Stimulated activated CD4-positive, alpha-beta T cell treated with anti-CD3 and anti-CD28 coated beads, TNF-alpha, amount 100 ng/mL, for 1 hour (primary cell): ENCODE measurements at places on chromosomes 1 and 21.

DNA sequence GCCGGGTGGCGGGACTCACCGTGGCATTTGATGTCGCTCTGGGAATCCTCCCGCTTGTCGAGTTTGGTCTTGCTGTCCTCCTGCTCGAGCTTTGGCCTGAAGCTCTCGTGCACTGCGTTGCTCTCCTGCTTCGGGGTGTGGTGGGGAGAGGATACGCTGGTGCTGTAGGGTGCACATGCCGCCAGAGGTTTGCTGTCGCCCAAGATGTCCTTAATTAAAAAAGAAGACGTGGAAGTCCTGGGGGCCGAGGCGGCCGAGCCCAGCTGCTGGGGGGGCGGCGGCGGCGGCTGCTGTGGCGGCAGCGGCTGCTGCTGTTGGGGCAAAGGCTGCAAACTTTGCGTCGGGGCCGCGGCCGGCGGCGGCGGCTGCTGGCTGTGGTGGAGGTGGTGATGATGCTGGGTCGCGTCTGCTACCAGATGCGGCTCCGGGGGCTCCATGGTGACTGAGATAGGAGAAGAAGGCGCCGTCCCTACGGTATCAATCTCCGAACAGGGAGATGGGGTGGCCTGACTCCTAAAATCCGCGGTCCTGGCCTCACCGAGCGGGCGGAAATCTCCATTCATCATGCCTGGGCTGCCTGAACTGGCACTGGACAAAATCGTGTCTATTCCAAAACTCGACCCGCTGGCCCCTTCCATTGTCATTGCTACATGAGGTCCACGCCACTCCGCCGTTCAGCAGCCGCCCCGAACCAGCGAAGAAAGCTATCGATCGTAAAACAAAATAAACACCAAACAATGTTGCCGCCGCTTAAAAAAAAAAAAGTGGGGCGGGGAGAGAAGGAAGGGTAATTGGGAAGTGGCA is at the start of gene BARHL2:
BARHL2 (minus strand) TSS at position 751 of the 804 bp plus-strand sequence; CDS start at position 644, 107 bp downstream.
- no peak for DNase-seq

DNA sequence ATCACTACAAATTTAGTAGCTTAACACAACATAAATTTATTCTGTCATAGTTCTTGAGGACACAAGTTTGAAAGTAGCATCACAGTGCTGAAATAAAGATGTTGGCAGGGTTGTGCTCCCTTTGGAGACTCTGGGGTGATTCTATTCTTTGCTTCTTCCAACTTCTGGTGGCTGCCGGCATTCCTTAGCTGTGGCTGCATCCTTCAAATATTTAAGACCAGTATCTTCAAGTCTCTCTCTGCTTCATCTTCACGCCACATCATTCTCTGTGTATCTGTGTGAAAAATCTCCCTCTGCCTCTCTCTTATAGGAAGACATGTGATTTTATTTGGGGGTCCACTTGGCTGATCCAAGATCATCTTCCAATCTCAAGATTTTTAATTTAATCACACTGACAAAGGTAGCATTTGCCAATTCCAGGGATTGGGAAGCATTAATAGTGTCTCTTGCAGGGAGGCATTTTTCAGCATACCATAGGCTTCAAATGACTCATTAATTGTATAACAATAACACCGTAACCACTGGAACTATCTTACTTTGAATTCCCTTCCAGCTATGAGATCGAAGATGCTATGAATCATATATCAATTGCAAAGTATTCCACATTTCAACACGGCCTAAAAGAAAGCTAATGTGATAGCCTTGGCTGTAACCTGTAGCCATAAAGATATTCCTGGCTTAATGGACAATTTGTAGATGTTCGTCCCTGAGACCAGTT is 74.6 kb downstream of the DPT start:
- DNase-seq, result no peak

GRCh38 chr1:167882376-167882775 is 31.6 kb downstream of the ADCY10 start:
- DNase-seq, result no peak

DNA sequence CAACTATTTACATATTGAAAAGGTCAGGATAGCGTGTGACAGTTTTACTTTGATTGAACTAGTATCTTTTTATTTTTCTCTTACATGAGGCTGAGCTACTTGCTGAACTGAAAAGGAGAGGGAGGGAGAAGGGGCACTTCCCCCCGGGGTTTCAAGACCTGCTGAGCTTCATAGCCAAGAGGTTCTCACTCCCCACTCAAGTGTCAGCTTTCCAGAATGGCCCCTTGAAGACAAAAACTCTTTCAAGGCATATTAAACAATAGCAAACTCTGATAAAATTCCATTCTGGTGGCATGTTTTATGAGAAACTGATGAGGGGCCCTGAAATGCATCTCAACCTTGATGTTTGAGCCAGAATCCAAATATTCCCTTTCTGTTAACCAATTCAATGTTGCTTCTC is 143.0 kb downstream of the KAZN start:
- no peak for DNase-seq

- no peak for DNase-seq
Observed at GRCh38 chr1:56494306-56494705, 85.1 kb downstream of the PLPP3 start.

- DNase-seq, result peak; percentile 7
Observed at GRCh38 chr1:212950243-212951125, at the start of gene VASH2. Gene VASH2 (plus strand): TSS chr1:212950541. CDS start chr1:212951543, 1,002 bp downstream.

- DNase-seq, result no peak
Observed at GRCh38 chr1:183883623-183884022, 78.7 kb downstream of the RGL1 start.

DNA sequence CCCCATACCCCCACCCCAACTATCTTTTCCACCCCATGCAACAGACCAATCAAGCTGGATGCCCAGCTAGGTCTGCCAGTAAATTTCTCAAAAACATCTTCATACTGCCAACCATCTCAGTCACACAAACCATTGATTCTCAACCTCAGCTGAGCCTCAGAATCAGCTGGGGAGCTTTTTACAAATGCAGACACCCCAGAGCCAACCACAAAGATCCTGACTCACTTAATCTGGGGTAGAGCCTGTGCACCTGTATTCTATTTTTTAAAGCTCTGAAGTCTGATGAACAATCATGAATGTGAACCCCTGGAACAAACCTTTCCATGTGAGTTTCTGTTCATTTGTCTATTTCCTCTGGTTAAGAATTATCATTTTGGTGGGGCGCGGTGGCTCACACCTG is 66.0 kb downstream of the ZNF281 start:
- DNase-seq, result no peak

DNA sequence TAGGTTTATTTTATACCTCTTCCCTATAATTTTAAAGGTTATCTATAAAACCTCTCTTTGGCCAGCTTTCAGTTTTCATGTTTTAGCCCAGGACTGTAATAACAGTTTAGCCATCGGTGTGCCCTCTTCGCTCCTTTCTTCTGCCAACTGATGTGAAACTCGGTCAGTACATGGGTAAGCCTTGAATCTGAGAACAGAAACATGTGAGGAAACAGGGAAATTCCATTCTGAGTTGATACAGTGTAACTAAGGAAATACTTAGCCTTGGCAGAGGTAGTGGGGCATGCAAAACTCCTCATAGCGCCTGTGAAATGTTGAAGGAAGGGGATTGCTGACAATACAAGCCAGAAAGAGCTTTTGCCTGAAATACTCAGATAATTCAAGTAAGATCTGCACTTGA is 465.2 kb downstream of the NCAM2 start:
- DNase-seq, result no peak

DNA sequence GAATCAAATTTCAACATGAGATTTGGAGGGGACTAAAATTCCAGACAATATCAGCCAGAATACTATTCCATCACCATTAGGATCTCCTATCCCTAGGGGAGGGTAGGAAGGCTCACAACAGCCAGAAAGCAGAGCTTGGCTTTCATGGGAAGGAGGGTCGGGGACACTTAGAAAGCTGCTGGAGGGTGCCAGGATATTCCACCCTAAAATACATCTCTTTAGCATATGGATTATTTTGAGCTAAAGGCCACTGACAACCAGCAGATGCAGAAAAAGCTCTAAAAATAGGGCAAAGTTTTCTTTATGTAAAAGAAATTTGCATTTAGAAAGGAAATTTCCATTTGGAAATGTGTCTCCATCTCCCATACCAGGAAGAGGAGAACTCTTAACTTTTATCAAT is 54.3 kb upstream of the PCP4 start:
- no peak for DNase-seq

- no peak for DNase-seq
Observed at GRCh38 chr1:75600781-75601180, 10.1 kb downstream of the SLC44A5 start.

GRCh38 chr1:40404670-40405462 is 31.3 kb downstream of the SMAP2 start:
- no peak for DNase-seq

GRCh38 chr1:165397944-165398343 is 41.4 kb upstream of the LMX1A start:
- DNase-seq, result no peak

- peak; percentile 21 for DNase-seq
Observed at GRCh38 chr1:230972855-230973271, 5.8 kb downstream of the TTC13 start.

GRCh38 chr1:223707256-223708000 is 4.9 kb upstream of the CAPN2 start:
- no peak for DNase-seq

DNA sequence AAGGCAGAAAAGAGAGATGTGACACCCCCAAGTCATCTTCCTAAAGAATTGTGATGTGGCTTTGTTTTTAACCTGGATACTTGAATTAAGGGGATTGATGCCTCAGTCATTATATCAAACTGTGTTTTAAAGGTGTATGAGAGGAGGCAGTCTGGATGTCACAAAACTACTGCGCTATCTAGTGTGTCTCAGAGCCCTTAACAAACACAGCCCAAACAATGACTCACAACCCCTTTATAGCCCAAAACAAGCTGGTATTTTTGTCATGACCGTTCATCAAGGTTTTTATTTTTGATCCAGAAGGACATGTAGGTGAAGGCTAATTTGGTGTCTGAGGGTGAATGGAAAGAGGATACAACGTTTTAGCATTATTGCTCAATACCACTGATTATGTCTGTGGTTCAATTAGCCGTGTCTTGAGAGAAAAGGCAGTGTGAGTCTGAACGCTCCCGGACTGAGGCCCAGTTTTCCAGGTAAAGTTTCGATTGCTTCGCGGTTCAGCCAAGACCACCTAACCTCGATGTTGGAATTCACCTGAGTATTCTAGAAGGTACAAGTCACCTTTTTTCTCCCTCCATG is 71.6 kb downstream of the SGIP1 start:
- DNase-seq, result no peak

DNA sequence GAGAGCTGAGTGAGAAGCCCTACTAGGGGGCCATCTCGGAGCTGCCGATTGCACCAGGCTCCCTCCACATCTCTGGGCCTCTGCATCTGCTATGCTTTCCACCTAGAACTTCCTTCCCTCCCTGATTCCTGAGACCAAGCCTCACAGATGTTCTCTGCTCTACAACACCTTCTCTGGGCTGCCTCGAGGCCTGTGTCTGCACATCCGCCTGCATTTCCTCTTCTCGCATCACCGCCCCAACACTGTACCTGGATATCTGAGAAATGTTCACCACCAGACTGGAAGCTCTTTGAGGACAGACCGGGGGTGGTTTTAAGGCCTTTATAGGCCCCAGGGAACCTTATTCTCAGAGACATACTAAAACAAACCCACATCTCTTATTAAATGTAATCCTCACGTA is 20.7 kb downstream of the CTNNBIP1 start:
- no peak for DNase-seq

DNA sequence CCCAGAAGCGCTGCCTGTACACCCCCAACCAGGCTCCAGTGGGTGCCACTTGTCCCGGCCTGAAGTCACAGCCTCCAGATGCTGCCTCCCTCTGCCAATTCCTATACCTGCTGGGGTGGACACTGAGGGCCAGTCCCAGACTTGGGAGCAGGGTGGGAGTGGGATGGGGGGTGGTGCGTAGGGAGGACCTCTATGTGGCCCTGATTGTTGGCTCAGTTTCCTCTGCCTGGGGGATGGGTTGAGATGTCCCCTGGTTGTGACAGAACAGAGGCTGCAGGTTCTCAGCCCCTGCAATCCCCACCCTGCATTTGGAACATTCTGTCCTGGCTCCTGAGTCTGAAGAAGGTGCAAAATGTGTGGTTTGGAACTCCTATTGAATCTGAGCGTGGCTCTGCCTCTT is 27.2 kb downstream of the RAB7B start:
- no peak for DNase-seq

- no peak for DNase-seq
Observed at GRCh38 chr1:95085376-95085775, 12.6 kb upstream of the ALG14 start.

GRCh38 chr1:5682626-5683225 is 309.5 kb downstream of the NPHP4 start:
- DNase-seq, result no peak

DNA sequence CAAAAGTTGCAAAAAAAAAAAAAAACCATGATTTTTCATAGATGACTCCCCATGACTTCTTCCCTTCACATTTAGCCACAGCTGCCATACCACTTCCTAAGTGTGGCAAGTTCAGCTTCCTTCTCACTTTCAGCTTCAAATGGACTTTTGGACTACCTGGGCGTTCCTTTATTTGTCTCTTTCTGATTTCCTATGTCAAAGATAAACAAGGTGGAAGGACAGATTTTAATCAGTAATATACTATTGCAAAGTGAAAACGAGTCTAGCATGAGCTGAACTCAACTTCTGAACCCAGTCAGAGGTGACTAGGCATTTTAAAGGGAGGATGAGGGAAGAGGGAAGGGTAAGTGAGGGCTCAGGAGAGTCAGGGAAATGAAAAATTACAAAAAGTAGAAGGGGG is 14.4 kb upstream of the SCCPDH start:
- DNase-seq, result no peak

GRCh38 chr1:201456499-201457309 is 12.3 kb downstream of the PHLDA3 start:
- DNase-seq, result no peak

GRCh38 chr1:64537942-64538341 is 68.0 kb downstream of the CACHD1 start:
- no peak for DNase-seq

- DNase-seq, result no peak
Observed at GRCh38 chr1:30374400-30375070, 348.9 kb downstream of the MATN1 start.

DNA sequence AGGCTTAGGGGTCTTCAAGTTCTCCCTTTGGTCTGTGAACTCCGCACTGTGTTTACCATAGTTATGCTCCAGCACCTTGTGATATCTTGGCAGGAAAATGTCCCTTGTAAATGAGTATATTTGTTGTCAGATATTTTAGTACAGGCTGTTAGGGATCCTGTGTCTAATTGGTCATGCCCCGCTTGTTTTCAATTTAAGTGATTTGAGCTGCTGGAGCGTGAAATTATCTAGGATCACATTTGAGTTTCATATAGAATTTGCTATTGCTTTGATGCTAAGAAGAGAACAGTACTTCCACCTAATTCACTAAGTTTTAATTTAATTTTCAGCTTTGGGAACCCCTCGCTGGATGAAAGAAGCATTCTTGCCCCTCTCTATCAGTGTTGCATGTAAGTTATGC is 15.4 kb upstream of the TOR3A start:
- no peak for DNase-seq
